Endodermal cell (in vitro differentiated cells): ENCODE measurements at places on chromosomes 12 and 14. TPM values are rescaled to one million over a fixed set of nuclear protein-coding genes. Genes with fewer than 3 reads are reported as not detected.
A peak's percentile ranks its signal among the peaks of the same experiment; 100 is the strongest.

GRCh38 chr12:102603021-102603420 is 122.7 kb upstream of the IGF1 start:
- no peaks in the 10 kb centered on the region for H3K27me3 ChIP-seq
- H3K27ac ChIP-seq = no peak overlapping the region
- no peak overlapping the region for H3K4me3 ChIP-seq
- no peaks in the 10 kb centered on the region for H3K36me3 ChIP-seq
- no peaks in the 10 kb centered on the region for H3K4me1 ChIP-seq
- DNase-seq = no peak

DNA sequence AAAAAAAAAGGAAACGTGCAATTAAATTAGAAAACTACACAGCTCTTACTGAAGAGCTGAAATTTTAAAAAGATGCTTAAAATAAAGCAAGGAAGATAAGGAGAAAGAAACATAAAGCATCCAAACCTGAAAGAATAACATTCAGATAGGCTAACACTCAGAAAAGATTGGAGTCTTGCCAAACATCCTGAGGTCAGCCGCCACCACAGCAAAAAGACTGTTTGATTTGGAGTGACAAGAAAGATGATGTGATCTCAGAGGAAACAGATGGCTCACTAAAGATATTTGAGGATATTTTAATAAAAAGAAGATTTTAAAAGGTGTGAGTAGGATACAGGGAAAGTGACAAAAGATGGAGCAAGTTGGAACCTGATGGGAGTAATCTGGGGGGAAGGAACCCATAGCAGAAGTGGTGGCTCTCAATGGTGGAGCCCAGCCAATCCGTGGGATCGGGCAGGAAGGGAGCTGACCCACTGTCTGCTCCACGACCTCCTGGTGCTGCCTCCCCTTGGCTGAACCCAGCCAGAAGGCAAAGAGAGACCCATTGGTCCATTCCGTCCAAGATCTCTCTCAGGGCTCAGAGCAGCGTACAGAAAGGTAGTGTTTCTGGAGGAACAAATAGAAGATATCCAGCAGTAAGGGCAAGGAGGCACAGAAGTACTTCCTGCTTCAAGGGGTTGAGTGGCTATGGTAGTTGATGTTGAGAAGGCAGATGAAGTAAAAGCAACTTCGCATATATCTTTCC is 469.6 kb downstream of the RGS6 start:
- H3K4me1 ChIP-seq = no peaks in the 10 kb centered on the region
- H3K27ac ChIP-seq = no peak overlapping the region
- no peak overlapping the region for H3K4me3 ChIP-seq
- no peaks in the 10 kb centered on the region for H3K27me3 ChIP-seq
- no peaks in the 10 kb centered on the region for H3K36me3 ChIP-seq

DNA sequence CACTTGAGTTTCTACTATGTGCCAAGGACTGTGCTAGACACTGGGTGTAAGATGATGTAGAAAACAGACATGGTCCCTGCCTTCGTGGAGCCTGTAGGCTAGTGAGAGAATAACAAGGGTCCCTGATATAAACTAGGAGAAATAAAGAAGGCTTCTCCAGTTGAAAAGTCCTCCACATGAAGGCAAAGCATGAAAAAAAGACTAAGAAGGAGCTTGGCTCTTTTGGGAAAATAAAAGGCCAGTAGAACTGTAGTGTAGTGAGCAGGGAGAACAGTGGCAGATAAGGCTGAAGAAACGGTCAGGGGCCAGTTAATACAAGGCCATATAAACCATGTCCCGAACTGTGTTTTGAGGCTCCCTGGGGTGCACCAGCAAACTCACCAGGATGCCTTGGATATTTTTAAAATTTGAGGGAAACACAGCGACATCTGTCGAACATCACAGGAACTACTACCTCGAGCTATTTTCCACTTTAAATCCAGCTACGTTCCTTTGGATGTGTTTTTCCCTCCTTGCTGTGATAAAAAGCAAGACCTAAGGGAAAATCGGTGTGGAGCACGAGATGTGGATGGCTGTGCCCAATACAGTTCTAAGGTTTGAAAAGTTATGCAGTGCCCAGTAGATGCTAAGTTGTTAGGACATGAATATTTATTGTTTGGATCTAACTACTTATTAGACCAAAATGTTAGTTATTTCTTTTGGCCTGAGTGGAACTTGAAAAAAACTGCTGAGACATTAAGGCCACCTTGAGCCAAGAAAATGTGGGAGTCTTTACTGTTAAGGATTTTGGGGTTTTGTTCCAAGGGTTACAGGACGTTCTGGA is 8.5 kb upstream of the CFL2 start:
- H3K4me3 ChIP-seq = no peak overlapping the region
- no peaks in the 10 kb centered on the region for H3K27me3 ChIP-seq
- DNase-seq = peak; percentile 75
- no peaks in the 10 kb centered on the region for H3K36me3 ChIP-seq

DNA sequence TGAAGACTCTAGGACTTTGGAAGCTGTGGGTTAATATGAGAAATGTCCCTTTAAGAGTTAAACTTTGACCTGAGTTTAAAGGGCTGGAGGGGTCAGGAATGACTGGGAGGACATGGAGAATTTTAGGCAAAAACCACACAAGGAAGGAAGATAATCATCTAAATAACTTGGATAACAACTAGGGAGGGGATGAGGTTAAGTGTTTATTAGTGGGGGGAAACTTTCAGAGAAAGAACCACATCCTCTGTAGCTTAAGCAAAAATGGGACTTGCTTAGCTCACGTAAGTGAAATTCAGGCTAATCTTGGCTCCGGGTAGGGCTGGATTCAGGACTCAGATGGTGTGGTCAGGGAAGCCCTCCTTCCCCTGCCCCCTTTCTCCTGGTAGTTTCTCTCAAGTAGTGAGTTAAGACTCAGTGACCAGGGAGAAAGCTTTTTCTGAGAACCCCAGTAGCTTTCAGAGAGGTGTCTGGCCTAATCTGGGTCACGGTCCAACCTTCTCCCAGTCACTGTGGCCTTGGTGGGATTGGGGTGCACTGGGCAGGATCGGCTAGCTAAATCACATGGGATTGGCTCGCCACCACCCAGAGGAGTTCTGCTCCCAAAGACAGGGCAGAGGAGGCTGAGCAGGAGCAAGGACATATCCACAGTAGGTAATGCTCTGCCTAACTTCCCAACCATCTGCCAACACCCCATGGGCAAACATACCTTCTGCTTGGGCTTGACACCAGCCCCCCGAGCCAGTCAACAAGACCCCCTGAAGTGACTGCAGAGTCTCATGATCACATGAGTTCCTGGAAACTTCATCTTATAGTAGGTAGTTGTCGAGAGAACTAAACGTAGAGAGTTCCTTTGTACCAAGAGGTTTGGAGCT is 52.8 kb downstream of the ARF6 start:
- no peak for DNase-seq
- H3K27me3 ChIP-seq = no peaks in the 10 kb centered on the region
- H3K27ac ChIP-seq = no peak overlapping the region
- no peaks in the 10 kb centered on the region for H3K4me1 ChIP-seq

Gene OVCH1
- total RNA-seq = 0.13 TPM in 1 of 3 replicates, not detected in the others
